ENCODE measurements at places on chromosomes 12 and 14.
A peak's percentile ranks its signal among the peaks of the same experiment; 100 is the strongest.

DNA sequence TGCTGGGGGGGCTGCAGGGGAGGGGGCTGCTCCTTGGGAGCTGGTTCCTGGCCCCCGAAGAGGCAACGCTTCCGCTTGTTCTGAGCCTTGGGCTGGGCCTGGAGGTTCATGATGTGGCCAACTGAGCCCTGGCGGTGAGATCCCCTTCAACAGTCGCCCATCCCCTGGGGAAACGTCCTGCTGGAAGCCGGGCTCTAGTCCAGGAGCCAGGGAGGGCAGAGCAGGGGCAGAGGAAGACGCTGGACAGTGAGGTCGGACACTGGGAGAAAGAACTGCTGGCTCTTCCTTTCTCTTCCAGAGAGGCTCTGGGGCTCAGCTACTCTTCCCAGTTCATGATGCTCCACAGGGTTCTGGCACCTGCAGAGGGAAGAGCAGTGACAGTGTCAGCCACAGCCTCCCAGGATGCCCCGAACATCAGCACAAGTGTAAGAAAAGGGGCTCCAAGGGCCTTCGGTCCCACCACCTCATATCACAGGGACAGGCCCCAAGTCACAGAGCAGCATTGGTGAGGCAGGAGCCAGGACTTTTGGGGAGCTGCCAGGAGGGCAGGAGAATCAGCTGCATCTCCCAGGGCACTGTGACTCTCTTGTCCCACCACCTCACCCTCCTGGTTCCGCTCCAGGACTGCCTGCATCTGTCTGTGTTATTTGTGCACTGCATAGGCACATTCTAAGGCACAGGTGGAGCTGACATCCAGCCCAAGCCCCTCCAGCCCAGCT lies 25.9 kb upstream of the PNMA1 start:
- DNase-seq = no peak

GRCh38 chr12:93402333-93403311 lies 24.9 kb downstream of the NUDT4 start:
- no peak for DNase-seq

GRCh38 chr14:100011628-100012325 lies 53.4 kb upstream of the EVL start:
- DNase-seq = no peak

DNA sequence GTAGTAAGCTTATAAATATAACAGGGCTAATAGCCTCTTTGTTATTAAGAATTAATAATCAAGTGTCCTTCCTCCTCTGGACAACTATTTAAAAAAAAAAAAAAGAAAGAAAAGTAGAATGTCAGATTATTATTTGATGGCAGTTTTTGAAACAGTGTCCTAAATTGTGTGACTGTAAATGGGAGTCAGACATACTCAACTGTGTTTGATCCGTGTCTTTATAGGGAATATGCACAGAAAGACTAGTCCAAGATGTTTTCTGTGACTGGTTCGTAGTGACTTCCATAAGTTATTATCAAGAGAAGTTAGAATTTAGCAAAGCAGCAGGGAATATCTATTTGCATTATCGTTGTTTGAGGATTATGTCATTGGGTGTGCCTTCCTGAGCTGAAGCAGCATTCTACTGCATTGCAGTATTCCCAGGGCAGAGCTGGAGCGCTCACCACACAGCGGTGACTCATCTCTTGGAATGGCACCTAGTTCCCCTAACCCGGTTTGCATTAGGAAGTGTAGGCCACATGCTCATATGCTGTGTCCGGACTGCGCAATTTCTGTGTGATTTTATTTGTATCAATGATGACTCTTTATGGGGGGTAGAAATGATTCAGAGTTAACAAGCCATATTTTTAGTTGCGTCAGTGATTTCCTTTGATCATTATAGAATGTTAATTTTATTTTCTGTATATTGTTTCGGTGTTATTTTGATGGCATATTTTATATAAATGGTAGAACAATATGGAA lies 7.9 kb downstream of the DYNC1H1 start:
- DNase-seq = peak; percentile 100

DNA sequence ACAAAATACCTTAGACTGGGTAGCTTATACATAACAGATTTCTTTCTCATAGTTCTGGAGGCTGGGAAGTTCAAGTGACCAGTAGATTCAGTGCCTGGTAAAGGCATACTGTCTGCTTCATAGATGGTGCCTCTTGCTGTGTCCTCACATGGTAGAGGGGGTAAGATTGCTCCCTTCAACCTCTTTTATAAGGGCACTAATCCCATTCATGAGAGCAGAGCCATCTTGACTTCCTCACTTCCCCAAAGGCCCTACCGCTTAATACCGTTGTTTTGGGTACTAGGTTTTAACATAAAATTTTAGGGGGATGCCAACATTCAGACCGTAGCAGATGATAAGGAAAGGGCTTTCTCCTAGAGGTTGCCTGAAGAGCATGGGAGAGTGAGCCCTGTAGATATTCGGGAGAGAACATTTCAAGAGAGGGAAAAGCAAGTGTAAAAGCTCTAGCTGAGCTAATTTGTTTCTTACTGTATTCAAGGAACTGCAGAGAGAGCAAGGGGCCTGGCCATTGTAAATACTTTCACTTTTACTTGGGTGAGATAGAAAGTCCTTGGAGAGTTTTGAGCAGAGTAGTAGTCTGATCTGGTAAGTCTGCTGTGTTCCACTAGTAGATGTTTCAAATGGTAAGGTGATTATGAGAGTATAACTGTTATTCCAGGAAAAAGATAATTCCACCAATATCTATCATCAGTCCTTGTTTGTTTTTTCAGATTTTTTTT lies 27.3 kb downstream of the FRS2 start:
- no peak for DNase-seq

GRCh38 chr12:122107261-122107660 lies 28.7 kb downstream of the MLXIP start:
- DNase-seq = peak; percentile 75

Measured in fibroblast of upper back skin (primary cell).